ENCODE measurements at places on chromosomes 4 and X. TPM values are rescaled to one million over a fixed set of nuclear protein-coding genes. Genes with fewer than 3 reads are reported as not detected.

The BCAP31 gene
- total RNA-seq, result 120 TPM

The HTN3 gene
- total RNA-seq, result not detected

The RBMXL3 gene
- total RNA-seq, result not detected

The GRID2 gene
- total RNA-seq, result under 0.01 TPM

The RIPPLY1 gene
- not detected for total RNA-seq

The CXCL6 gene
- 2.2 TPM for total RNA-seq

The APLN gene
- 4.5 TPM for total RNA-seq

GRCh38 chr4:1060621-1061020 lies 49.2 kb downstream of the FGFRL1 start:
- DNase-seq, result no peak

GRCh38 chr4:55308071-55308470 lies 38.0 kb upstream of the SRD5A3 start:
- DNase-seq, result no peak

GRCh38 chrX:18210470-18210869 lies 10.2 kb downstream of the BEND2 start:
- DNase-seq, result no peak

Data from breast epithelium (tissue), 4 donors.